ENCODE measurements at places on chromosomes 12 and 14.

DNA sequence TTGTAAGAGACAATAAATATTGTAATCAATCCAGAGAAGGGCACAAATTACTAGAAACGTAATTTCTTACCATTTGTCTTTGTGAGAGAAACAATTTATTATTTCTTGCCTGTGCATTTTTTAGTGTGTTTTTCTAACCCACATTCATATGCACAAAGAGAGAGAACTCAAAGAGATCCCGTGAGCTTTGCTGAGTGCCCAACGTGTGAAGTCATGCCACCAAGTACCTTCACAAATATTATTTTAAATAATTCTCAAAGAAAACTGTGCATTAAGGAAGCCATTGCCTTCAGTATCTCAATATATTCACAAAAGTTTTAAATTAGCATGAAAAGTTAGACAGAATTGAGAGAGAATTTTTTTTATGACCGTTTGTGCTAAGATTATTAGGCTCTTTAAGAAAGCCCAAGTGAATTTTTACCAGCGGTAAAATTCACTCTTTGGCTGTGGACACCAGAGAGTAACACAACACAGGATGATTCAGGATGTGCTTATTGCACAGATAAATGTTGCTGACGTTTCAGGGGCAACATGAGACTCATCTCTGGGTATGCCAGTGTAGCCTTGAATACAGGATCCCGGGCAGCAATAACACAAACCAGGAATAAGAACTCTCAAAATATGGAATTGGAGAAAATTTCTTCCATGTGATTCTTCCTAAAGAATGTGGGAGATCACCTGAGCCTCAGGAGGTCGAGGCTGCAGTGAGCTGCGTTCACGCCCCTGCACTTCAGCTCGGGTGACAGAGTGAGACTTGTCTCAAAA, 2.9 kb downstream of the ARHGDIB start:
- DNase-seq, result no peak

GRCh38 chr12:113232840-113233585, 11.7 kb downstream of the TPCN1 start:
- no peak for DNase-seq

DNA sequence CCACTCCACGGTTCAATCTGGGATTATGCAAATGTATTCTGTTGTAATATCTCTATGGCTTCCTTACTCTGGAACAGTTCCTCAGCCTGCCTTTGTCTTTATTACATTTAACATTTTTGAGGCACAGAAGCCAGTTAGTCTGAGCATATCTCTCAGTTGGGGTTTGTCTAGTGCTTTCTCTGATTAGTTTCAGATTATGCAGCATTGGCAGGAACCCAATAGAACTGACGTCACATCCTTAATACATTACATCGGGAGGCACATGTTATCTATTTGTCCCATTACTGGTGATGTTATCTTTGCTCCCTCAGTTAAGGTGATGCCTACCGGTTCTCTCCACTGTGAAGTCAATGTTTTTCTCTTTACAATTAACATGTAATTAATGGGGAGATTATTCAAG, 62.4 kb downstream of the PPM1A start:
- peak; percentile 41 for DNase-seq

- DNase-seq, result no peak
Measured at GRCh38 chr14:68668028-68668427, 124.8 kb downstream of the ZFP36L1 start.

- DNase-seq, result no peak
Measured at GRCh38 chr12:20403230-20403629, 34.9 kb downstream of the PDE3A start.

DNA sequence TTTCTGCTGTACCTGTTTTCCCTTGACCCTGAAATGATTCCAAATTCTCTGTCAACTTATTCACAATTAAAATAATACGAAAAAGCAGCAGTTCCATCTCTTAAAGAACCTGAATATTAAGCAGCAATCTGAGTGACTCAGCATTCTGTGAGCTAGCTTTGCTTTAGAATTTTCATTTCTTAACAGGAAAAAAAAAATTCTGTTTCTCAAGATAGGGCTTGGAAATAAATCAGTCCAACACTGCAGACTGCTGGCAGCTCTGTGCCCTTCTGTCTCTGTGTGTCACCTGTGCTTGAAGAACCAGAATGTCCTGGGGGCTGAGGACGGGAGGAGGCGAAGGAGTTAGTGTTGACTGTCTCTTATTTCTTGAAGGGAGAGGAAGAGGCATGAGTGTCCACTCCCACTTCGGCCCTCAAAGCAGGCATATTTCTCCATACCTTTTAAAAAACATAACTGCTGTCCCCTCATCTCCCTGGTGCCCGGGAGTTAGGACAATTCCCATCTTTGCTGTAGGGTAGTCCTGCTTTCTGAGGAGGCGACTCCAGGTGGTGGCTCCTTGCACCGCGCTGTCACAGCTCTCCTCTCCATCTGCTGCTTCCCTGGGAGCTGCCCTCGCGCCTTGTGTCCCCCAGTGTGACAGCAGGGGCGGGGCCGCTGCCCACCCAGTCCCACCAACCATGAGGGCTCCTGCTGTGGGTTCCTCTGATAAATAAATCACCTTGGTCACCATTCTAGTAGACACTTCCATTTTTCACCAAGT, 203.1 kb downstream of the CALM1 start:
- DNase-seq, result peak; percentile 41

DNA sequence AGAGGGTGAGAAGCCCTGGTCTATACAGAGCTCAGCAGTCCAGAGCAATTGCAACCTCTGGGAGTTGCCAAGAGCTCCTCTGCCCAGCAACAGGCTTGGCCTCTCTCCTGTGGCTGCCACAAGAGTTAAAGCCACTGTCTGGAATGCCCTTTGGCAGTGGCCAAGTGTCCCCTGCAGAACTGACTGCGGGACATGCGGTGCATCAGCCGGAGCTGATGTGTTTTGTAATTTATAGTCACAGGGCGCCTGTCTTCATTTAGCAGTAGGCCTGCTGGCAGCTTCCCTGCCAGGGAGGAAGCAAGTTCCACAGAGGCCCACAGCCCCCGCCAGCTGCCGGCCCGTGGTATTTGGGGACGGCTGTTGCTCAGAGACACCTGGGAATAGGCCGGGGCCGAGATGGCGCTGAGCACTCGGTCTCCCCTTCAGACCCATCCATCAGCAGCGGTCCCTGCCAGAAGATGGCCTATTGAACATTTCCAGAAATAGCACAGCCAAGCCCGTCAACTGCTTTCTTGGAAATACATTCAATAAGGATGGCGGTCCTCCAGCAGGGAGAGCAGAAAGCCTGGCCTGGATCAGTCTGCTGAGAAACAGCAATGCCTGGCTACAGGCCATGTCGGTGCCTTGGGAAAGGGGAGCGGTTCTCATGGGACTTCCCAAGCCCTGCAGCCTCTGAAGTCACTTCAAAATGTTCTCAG, 217.4 kb downstream of the CRADD start:
- DNase-seq, result no peak

DNA sequence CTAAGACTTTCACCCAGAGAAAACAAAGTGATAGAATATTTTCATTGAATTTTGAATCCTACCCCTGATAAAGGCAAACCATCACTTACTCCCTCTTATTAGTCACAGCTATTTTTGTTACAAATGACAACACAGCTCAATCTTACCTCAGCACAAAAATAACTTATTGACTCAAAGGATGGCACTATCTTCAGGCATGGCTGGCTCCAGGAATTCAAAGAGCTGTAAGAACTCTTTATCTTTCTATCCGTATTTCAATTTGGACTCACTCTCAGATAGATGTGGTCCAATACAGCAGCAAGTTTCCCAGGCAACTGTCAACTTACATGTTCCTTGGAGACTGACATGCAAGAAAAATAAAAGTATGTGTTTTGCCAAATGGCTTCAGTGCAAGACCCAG, 709.4 kb upstream of the MDGA2 start:
- DNase-seq, result no peak

GRCh38 chr14:61780125-61780524, 17.9 kb downstream of the SNAPC1 start:
- no peak for DNase-seq

DNA sequence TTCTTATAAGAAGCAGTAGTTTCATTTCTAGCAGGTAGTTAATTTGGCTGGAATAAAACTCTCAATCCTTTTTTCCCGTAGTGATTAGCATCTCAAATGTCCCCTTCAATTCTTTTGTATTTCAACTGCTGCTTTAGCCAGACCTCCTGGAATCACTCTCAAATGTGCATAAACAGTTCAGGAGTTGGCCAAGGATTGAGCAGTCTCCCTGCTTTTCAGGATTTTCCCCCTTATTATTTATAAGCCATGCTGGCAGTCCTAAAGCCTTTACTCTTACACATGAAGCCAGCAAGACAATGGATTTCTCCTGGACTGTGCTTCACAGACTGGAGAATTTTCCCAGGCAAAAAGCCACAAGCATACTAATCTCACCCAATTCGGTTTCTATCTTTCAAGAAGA, 950.1 kb downstream of the VRK1 start:
- no peak for DNase-seq

DNA sequence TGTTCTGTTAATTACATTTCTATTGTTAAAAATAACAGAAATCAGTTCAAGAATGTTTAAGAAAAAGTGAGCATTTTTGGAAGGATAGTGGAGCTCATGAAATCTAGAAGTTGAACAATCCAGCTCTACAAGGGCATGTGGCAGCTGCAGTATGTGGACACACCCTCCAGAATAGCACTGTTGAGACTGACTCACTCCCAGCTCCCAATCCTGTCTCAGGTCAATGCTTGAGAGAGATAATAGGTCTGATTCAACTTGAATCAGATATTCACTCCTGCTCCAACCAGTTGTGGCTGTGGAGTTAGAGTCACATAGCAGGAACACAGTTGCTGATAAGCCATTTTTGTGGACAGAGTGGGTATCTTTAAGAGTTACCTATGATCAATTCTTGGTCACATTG, 113.0 kb upstream of the NTF3 start:
- DNase-seq, result peak; percentile 31

DNA sequence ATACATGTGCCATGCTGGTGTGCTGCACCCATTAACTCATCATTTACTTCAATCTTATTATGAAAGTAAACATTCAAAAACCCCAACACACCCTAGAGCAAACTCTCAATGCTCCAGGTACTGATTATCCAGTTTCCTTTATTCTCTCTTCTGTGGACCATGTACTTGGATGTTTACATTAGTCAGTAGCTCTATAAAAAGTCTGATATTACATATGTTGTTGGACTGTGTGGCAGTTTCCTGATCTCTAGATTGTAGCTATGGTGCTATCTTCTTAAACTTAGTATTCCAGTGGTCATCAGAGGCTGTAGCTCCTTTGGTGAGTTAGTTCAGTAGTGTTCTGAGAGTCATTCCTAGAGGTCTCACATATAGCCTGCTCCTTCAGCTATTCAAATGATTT, 25.1 kb upstream of the ITGA5 start:
- DNase-seq, result peak; percentile 27

DNA sequence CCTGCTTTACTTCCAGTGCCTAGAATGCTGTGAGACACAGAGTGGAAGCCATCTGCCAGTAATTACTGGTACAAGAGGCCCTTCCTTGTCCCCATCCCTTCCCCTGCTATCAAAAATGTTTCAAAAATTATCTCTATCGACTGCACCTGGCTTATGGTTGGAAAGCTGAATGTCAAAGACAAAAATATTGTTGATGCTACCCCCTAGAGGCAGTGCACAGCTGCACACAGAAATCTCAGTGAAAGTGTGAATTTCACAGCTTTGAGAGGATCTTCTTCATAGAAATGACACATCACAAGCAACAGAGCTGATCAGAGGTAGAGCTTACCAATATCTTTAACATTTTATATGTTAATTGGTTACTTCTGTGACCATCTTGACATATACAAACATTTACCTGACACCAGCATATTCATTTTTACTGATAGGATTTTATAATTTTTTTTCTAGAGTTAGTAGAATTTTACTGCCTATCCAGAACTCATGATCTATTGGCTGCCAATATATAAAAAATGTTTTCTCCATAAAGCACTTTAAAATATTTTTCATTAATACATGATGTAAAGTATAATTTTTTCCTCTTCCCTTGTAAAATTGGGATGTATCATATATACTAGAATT, 138.0 kb downstream of the AACS start:
- DNase-seq, result peak; percentile 58

GRCh38 chr12:100375038-100375735, 18.3 kb downstream of the SLC17A8 start:
- no peak for DNase-seq

- DNase-seq, result no peak
Measured at GRCh38 chr12:132133952-132134652, 10.0 kb downstream of the DDX51 start.

DNA sequence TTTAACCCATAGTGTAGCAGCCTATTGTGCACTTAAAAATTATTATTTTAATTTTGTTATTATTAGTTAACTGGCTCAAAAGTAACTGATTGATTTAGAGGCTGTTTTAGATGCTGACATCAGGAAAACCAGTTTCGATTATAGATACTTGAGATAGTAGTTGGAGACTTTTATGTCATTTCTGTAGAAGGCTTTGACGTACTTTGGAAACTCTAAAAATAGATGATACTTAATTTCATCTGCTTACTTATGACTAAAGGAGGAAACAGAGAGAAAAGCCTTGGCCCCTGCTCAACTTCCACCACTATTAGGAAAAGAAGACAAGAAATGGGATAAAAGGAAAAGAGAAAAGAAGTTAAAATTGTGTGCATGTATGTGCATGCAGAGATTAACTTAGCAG, 219.3 kb upstream of the HMGA2 start:
- DNase-seq, result no peak

- DNase-seq, result no peak
Measured at GRCh38 chr12:12943586-12944260, 8.2 kb downstream of the GPRC5D start.

DNA sequence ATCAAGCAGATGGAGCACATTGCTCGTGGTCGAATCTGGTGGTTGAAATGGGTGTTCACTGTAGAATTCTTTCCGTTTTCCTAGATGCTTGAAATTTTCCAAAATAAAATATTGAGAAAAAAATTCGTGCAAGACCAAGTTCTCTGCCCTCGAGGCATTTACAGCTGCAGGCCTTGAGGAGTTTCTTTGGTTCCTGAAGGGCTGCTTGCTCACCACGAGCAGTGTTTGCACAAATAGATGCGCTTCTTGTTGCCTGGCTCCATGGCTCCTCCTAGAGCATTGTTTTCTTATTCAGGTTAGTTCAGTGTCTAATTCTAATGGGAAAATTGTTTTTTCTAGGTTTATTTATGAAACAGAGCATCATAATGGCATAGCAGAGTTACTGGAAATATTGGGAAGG, 74.5 kb upstream of the DYNC1H1 start:
- DNase-seq, result peak; percentile 27

- peak; percentile 63 for DNase-seq
Measured at GRCh38 chr12:123271001-123271668, 521 bp downstream of the CDK2AP1 start.

All from PC-3 (cell line).